ENCODE measurements at places on chromosomes 3 and 15.

- DNase-seq: no peak
These were observed 97.4 kb upstream of the PLXND1 start for GRCh38 chr3:129703913-129704312.

DNA sequence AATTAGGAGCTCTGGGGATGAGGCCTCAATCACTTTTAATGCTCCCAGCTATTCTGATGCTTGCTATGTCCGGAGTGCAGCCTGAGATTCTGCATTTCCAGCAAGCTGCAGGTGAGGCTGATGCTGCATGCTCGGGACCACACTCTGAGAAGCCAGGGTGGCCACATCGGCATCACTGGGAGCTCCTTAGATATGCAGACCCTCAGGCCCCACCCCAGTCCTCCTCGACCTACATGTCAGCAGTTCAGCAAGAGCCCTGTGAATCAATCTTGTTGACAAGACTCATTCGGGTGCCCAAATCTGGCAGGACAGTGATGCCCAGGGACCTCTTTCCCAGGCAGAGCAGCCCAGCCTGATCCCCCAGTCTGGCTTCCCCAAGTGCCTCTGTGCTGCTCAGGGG lies 44.1 kb upstream of the LCTL start:
- DNase-seq: no peak

GRCh38 chr3:194098081-194098842 lies 37.7 kb upstream of the HES1 start:
- peak; percentile 48 for DNase-seq

- DNase-seq: peak; percentile 56
These were observed 11.2 kb upstream of the ALCAM start for GRCh38 chr3:105355408-105356061.

DNA sequence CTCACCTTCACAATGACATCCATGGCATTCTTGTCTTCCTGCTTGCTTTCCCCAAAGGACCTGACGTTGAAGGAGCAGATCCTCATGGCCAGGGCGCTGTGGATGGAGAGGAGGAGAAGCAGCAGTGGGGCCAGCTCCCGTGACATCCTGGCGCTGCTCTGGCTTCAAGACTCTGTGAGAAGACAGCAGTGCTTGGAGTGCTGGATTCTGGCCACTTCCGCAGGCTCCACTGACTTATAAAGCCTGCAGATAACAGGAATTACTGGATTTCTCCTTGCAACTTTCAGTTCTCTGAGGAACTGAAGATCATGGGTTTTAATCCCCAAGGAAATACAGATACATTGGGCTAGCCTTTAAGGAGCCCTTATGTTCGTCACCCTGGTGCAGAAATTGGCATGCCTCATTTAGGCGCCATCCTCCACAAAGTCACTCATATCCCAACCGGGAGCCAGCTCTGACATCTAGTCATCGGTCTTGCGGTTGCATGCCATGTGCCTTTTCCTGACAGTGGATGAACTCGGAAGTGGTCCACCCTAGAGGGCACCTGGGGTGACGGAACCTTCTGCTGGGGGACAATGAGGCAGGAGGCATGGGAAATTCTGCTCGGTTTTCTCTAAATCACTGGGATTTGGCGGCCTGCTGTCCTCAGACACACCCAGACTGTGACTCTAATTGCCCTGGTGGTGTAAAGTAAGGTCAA lies at the start of gene DNASE1L3:
DNASE1L3 (minus strand) TSS at position 212 of the 700 bp plus-strand sequence; CDS start at position 146, 66 bp downstream.
- no peak for DNase-seq

Measured in KBM-7 (cell line).